ENCODE measurements at places on chromosomes 1 and 21. TPM values are rescaled to one million over a fixed set of nuclear protein-coding genes. Genes with fewer than 3 reads are reported as not detected.

GRCh38 chr1:155106862-155107261 is 20.8 kb upstream of the EFNA1 start:
- no peak for DNase-seq

GRCh38 chr1:160987359-160988050 is 32.9 kb upstream of the ITLN2 start:
- no peak for DNase-seq

- DNase-seq = no peak
Observed at GRCh38 chr1:86823821-86824500, 90.0 kb downstream of the SELENOF start.

DNA sequence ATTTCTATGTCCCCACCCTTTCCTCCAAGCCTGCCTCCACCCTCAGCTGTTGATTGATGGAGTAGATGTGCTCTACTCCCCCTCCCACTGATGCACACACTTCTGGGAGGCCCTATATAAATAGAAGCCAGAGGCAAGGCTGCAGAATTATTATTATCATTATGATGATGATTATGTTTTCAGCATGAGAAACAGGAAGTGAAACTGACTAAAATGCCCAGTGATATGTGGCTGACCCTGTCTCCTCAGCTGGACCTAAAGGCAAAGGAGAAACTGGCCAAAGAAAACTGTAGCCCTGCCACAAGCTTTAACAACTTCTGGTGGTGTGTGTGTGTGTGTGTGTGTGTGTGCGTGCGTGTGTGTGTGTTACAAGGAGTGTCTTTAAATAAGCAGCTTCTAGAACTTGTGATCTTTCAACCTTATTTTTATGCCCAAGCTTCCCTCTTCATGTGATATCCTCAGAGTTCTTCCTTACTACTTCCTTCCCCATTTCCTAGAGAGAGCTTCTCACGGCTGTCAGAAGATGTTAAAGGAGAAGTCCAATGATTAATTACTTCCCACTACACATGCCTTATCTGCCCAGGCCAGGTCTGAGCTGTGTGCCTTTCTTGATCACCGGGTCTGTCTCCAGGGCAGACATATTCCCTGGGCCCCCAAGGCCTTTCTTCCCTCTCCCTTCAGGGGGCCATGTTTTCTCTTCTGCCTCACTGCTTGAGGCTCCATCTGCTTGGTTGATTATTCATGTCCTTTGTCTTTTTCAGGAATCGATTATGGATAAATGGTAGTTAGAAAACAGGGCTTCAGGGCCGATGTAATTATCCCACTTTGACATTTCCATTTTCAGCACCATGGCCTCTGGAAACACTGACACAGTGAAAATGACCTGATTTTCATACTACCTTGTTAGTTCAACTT is 11.6 kb upstream of the MAPKAPK2 start:
- no peak for DNase-seq

GRCh38 chr1:61263905-61264824 is 181.8 kb downstream of the NFIA start:
- DNase-seq = no peak

SPAG17 gene
- not detected for total RNA-seq

DNA sequence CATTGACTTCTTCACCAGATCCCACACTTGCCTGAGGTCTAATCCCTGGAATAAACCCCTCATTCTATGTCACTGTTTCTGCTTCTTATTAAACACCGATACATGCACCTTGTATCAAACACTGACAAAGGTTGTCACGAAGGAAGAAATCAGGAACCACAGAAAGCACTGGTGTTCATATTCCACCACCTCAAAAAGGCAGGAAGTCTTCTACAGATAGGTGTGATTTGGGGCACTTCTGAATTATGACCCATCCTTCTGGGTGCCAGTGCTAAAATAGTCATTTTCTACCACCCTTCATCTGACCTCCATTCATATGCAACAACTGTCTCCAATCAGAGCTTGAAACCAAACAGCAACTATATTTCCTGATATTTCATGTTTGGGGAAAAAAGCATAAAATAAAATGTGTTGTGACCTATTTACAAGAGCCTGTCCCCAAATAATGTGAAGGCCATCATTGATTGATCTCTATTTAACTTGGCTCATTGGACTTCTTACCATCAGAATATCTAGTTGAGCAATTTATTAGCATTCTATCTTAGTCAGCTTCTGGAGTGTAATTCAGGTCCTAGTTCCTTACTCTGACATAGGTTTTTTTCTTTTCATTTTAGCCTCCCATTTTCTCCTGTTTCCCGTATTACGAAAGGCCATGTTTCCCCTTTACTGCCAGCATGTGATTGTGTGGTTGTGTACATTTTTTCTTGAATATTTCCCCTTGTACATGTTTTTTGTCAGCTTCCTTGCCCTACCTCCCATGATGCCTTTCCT is 43.1 kb downstream of the DUSP10 start:
- DNase-seq = no peak

DNA sequence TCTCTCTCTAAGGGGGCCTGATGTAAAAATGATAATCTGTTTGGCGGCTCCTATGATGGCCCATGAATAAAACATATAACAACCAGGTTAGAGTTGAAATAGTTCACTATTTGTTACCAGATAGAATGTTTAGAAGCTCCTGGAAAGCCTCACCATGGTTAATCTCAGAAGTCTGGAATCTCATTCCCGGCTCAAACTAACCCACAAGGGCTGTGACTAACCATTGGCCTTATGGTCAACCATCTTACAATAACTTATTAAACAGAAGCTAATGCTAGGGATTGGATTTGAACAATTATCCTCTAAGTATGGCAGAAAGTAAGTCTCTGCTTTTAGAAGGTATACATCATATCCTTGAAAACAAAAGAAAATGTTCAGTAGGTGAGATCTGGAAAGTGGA is 134.1 kb upstream of the ADGRL2 start:
- no peak for DNase-seq

RGS8 gene
- total RNA-seq = 0.05 TPM

DNA sequence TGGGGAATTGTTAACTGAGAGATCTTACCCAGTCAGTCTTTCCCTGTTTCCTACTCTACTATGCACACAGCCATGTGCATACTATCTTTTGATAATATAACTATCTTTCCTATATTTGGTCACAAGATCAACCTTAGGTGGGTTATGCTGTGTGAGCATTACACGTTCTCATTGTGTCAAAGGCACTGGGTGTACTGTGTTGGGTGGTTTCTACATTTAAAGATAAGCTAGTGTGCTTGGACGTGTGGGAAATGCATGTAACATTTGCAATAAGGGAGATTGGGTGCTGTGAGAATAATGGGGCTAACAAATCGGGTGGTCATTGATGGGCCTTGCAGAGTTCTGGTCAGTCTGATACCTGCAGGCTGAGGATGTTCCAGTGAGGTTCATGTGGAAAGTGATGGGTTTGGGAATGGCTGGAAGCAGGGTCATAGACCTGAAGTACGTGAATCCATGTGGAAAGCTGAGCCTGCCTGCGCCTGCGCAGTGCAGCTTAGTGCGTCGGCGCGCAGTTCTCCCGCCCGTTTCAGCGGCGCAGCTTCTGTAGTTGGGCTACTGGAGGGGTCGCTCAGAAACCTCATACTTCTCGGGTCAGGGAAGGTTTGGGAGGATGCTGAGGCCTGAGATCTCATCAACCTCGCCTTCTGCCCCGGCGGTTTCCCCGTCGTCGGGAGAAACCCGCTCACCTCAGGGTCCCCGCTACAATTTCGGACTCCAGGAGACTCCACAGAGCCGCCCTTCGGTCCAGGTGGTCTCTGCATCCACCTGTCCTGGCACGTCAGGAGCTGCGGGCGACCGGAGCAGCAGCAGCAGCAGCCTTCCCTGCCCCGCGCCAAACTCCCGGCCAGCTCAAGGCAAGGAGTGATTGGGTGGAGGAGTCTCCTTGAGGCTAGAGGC is at the start of gene MSH4:
Gene MSH4, plus strand, starts transcription at position 507 of the 897 bp plus-strand sequence. Its CDS starts 104 bp downstream, at position 611.
- DNase-seq = no peak

- DNase-seq = no peak
Observed at GRCh38 chr1:21665711-21666575, 3.2 kb downstream of the RAP1GAP start.

IPO9 gene
- 49.8 TPM for total RNA-seq

All from activated T-cell treated with anti-CD3 and anti-CD28 coated beads, Interleukin-2, amount 50 U/mL, for 72 hours (primary cell).